Smooth muscle cell of trachea (primary cell): ENCODE measurements at places on chromosomes 5 and 9. TPM values are rescaled to one million over a fixed set of nuclear protein-coding genes. Genes with fewer than 3 reads are reported as not detected.

PCDHA9 gene
- under 0.01 TPM in 2 replicates for total RNA-seq

RIMOC1 gene
- total RNA-seq: 17.4 and 26.6 TPM in 2 replicates

CSF1R gene
- under 0.01 and 0.17 TPM in 2 replicates for total RNA-seq

ASPN gene
- 7.1 and 15.2 TPM in 2 replicates for total RNA-seq

BARX1 gene
- not detected in 2 replicates for total RNA-seq
